ENCODE measurements at places on chromosomes 7 and 10. TPM values are rescaled to one million over a fixed set of nuclear protein-coding genes. Genes with fewer than 3 reads are reported as not detected.

Gene CCL24
- total RNA-seq, result not detected

Gene TMEM270
- 1.1 TPM for total RNA-seq

Gene HMX3
- not detected for total RNA-seq

GRCh38 chr7:47896809-47897423, 51.4 kb downstream of the PKD1L1 start:
- H3K36me3 ChIP-seq, result no peaks in the 10 kb centered on the region
- no peak overlapping the region for H3K4me3 ChIP-seq
- no peaks in the 10 kb centered on the region for H3K27me3 ChIP-seq
- no peaks in the 10 kb centered on the region for H3K4me1 ChIP-seq
- H3K27ac ChIP-seq, result no peak overlapping the region
- DNase-seq, result no peak

DNA sequence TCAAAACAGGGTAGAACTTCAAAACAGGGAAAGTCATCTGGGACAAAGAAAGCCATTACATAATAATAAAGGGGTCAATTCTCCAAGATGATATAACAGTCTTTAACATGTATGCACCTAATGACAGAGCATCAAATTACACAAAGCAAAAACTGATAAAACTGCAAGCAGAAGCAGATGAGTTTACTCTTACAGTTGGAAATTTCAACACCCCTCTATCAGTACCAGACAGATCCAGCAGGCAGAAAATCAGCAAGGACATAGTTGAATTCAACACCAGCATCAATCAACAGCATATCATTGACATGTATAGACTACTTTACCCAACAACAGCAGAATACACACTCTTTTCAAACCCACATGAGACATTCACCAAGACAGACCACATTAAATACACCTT, 233.0 kb upstream of the NEBL start:
- no peaks in the 10 kb centered on the region for H3K4me1 ChIP-seq
- no peaks in the 10 kb centered on the region for H3K36me3 ChIP-seq
- no peak for DNase-seq
- H3K27me3 ChIP-seq, result no peaks in the 10 kb centered on the region
- H3K4me3 ChIP-seq, result no peak overlapping the region
- H3K27ac ChIP-seq, result no peak overlapping the region

DNA sequence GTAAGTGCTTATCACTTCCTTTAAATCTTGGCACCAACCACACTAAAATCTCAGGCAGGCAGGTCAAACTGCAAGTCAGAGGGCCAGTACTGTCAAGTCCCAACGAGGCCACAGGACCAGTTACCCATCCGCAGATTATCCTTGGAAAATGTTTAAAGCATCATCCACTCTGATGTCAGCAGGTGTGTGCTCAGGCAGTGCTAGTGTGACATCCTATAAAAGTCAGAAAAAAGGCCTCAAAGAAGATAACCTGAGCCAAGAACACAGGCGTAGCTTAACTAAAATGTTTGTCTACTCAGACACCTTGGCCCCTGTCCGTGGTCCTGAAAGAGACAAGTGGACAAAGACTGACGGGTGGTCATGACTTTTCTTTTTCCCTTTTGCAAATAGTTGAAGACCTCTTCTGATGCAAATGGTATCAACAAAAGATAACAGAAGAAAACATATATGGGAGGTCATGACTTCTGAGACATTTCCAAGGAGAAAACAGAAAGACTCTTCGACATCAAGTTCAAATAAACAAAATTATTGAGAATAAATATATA, 309.3 kb downstream of the KCNMA1 start:
- no peaks in the 10 kb centered on the region for H3K36me3 ChIP-seq
- H3K27me3 ChIP-seq, result no peaks in the 10 kb centered on the region
- no peak overlapping the region for H3K4me3 ChIP-seq
- DNase-seq, result peak; percentile 74
- no peak overlapping the region for H3K27ac ChIP-seq
- peaks cover 14% of the 10 kb centered on the region for H3K4me1 ChIP-seq

- H3K4me1 ChIP-seq, result no peaks in the 10 kb centered on the region
- no peak overlapping the region for H3K27ac ChIP-seq
- H3K27me3 ChIP-seq, result no peaks in the 10 kb centered on the region
These were observed 35.7 kb downstream of the ITIH2 start for GRCh38 chr10:7738536-7739407.

- peak; percentile 32 for DNase-seq
- H3K27ac ChIP-seq, result no peak overlapping the region
- no peaks in the 10 kb centered on the region for H3K36me3 ChIP-seq
- no peaks in the 10 kb centered on the region for H3K27me3 ChIP-seq
- H3K4me3 ChIP-seq, result no peak overlapping the region
These were observed 198.3 kb downstream of the RPS24 start for GRCh38 chr10:78231939-78232338.

DNA sequence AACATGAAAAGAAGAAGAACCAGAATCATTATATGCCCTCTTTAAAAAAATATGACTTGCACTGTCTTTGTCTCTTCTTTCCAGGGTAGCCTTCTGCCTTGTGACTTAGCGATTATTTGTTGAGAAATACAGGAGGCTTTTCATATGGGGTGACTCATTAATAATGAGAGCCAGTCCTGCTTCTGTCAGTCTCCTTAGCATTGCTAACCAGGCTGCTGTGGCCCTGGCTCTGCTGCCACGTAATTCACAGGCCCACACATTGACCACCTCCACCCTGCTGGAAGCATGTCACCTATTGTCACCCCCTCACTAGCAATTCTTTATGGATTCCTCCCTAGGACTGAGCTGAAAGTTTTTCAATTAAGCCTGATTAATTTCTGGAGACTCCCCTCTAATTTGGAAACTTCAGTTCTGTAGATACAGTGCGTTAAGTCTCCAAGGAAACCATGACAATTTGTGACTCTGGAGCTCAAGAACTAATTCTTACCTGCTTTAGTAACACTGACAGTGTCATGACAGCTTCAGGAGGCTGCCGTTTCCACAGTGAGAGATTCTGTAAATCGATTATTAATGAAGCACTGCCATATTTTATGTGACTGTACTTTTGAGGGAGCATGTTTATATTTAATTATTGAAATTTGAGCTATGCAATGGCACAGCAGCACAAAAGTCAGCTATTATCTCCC, 267.9 kb upstream of the SP8 start:
- no peak overlapping the region for H3K27ac ChIP-seq
- H3K36me3 ChIP-seq, result no peaks in the 10 kb centered on the region
- H3K4me1 ChIP-seq, result no peaks in the 10 kb centered on the region
- no peak overlapping the region for H3K4me3 ChIP-seq

- no peaks in the 10 kb centered on the region for H3K36me3 ChIP-seq
- H3K4me1 ChIP-seq, result peaks cover 8% of the 10 kb centered on the region
- no peak for DNase-seq
- no peak overlapping the region for H3K27ac ChIP-seq
- H3K4me3 ChIP-seq, result peak overlapping the region; percentile 46
These were observed 270.6 kb downstream of the TRIL start for GRCh38 chr7:28687537-28687936.

- no peak overlapping the region for H3K27ac ChIP-seq
- H3K4me1 ChIP-seq, result no peaks in the 10 kb centered on the region
- H3K36me3 ChIP-seq, result no peaks in the 10 kb centered on the region
- no peak overlapping the region for H3K4me3 ChIP-seq
- no peaks in the 10 kb centered on the region for H3K27me3 ChIP-seq
These were observed 169.5 kb upstream of the FRMD4A start for GRCh38 chr10:14500172-14500765.

GRCh38 chr7:82549616-82550285, 106.2 kb upstream of the CACNA2D1 start:
- no peak overlapping the region for H3K27ac ChIP-seq
- no peaks in the 10 kb centered on the region for H3K4me1 ChIP-seq

DNA sequence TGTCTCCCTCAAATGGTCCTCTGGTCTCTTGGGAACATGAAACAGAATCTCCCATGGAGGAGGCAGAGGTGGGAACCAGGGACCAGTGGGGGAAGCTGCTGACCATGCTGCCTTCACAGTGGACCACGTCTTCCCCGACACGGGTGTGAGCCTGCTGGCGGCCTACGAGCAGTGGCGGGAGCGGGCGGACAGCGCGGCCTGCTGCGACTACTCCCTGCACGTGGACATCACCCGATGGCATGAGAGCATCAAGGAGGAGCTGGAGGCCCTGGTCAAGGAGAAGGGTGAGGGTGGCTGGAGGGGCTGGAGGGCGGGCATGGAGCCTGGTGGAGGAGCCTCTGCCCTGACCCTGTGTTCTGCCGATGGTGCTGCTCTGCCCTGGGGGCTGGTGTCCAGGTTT, 8.0 kb downstream of the DPYSL4 start:
- H3K27me3 ChIP-seq, result peaks cover 5% of the 10 kb centered on the region
- H3K4me1 ChIP-seq, result no peaks in the 10 kb centered on the region
- no peak overlapping the region for H3K27ac ChIP-seq
- H3K4me3 ChIP-seq, result no peak overlapping the region
- no peaks in the 10 kb centered on the region for H3K36me3 ChIP-seq

DNA sequence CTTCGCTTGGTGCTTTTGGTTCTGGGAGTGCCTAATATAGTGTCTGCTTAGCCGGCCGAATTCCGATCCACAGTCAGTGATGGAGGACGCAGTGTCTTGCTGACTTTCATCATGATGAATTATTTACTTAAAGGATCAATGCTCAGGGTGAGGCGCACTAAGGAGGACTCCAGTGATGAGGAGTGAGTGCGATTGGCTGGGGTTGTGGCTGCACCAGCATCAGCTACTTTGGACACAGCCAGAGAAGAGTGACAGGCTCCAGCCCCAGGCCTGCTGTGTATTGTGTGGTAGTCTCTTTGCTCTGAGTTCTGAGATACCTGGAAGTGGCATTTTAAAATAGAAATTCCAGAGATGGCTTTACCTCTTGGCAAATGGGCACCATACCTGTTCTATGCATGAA, 73.3 kb upstream of the ANLN start:
- no peak overlapping the region for H3K4me3 ChIP-seq
- H3K27me3 ChIP-seq, result no peaks in the 10 kb centered on the region
- no peak for DNase-seq
- H3K36me3 ChIP-seq, result no peaks in the 10 kb centered on the region

DNA sequence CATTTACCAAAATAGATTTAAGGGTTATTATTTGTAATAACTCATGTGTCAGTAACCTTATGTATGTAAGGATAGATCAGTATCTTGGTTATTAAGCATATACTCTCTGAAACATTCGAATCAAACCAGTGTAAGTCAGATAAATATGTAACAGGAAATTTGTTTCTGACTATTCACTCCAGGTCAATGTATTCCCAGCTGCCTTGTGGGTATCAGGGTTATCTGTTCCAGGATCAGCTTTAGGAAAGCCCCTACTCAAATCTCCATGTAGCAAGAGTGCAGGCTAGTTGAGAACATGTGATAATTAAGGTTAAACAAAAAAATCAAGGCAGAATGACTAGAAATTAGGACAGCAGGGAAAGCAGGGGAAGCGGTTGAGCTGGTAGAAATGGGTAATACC, 201.7 kb downstream of the AUTS2 start:
- no peak for DNase-seq
- H3K4me3 ChIP-seq, result no peak overlapping the region
- H3K27me3 ChIP-seq, result no peaks in the 10 kb centered on the region
- no peaks in the 10 kb centered on the region for H3K36me3 ChIP-seq

- H3K36me3 ChIP-seq, result no peaks in the 10 kb centered on the region
- no peak for DNase-seq
- no peaks in the 10 kb centered on the region for H3K27me3 ChIP-seq
- H3K27ac ChIP-seq, result no peak overlapping the region
- H3K4me1 ChIP-seq, result no peaks in the 10 kb centered on the region
These were observed 22.3 kb upstream of the TMEM72 start for GRCh38 chr10:44888886-44889285.

DNA sequence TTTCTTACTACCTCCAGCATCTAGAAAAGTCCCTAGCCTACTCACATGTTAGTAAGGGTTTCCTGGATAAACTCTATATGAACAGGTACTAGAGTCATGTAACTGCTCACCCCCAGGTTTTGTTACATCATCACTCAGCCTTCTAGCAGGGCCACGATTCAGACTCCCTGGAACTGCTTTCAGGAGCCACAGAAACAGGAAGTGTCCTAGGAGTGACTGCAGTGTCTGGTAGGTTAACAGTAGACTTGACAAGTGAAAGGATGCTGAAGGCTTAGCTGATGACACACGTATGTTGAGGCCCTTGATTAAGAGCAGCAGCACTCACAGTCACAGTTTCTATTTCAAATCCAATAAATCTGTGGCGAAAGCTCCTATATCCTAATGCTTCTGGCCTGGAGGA, 101.2 kb downstream of the DNMBP start:
- no peak for DNase-seq
- no peaks in the 10 kb centered on the region for H3K27me3 ChIP-seq
- peaks cover 1% of the 10 kb centered on the region for H3K4me1 ChIP-seq
- H3K4me3 ChIP-seq, result no peak overlapping the region

DNA sequence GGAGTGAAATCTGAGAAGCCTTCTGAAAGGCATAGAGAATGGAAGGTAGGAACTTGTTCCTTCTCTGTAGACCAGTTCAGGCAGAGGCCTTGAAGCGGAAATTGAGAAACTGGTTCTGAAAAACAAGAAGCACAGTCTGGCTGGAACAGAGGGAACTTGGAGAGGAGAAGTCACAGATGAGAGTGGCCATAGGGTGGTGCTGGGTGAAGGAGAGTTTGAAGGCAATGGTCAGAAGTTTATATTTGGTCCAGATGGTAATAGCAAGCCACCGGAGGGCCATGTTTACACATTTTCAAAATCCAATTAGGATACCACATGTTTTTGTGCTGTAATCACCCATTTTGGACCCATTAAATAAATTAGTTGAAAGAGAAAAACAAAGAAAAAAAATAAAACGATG, 692.5 kb downstream of the INHBA start:
- no peaks in the 10 kb centered on the region for H3K27me3 ChIP-seq

GRCh38 chr10:76430061-76430645, 998.7 kb downstream of the LRMDA start:
- H3K27ac ChIP-seq, result peak overlapping the region; percentile 12
- no peaks in the 10 kb centered on the region for H3K36me3 ChIP-seq

DNA sequence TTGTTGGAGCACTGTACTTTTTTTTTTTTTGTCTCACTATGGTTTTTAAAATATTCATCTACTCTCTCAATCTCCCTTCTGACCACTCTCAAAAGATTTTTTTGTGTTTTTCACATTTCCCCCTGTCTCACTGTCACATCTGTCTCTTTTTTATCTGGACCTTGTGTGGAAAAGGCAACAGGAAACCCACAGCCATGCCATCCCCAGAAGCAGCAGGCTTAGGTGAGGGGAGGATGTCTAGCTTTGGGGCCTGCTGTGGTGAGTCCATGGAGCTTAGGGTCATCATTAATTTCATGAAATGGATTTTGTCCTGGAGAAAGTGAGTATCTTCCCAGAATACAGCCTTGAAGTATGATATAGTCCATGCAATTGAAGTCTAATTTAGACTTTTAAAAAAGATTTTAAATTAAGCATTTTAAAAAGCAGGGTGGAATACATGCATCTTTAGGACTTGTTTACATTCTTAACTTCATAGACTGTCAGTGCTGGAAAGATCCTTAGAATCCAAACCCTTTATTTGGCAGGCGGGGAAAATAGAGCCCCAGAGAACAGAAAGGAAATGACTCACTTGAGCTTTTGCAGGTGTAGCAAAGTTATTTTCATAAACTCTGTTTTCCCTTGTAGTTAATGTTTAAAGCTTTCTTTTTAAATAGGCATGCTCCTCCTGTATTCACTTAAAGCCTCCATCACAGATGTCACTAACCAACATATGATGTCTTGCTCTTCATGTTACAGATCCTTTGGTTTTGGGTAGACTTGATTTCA, 25.1 kb downstream of the MINDY4 start:
- H3K27me3 ChIP-seq, result no peaks in the 10 kb centered on the region
- peaks cover 32% of the 10 kb centered on the region for H3K4me1 ChIP-seq
- no peaks in the 10 kb centered on the region for H3K36me3 ChIP-seq
- peak overlapping the region; percentile 87 for H3K27ac ChIP-seq
- H3K4me3 ChIP-seq, result no peak overlapping the region
